ENCODE measurements at places on chromosomes 3 and 15.

DNA sequence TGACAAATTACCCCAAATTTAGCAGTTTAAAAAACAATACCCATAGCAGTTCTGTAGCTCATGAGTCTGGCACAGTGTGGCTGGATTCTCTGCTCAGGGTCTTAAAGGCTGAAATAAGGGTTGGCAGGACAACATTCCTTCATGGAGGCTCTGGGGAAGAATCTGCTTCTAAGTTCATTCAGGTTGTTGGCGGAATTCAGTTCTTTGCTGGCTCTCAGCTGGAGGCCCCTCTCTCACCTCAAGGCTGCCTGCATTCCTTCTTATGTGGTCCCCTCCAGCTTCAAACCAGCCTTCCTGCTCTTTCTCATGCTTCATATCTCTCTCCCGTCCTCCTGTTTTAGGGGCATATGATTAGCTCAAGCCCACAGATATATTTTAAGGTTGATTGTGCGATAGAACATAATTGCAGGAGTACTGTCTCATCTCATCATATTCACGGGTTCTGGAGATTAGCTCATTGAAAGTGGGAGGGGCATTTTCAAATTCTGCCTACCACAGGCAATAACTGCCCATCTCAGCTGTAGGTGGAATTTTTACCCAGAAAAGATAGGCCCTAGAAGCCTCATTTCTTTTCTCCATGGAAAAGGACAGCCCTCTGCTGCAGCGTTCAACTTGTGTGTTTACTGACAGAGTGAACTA, 5.6 kb upstream of the ZBTB47 start:
- H3K4me1 ChIP-seq, result peaks cover 31% of the 10 kb centered on the region
- H3K27ac ChIP-seq, result no peak overlapping the region
- H3K27me3 ChIP-seq, result no peaks in the 10 kb centered on the region
- H3K4me3 ChIP-seq, result no peak overlapping the region
- H3K36me3 ChIP-seq, result peaks cover 48% of the 10 kb centered on the region

DNA sequence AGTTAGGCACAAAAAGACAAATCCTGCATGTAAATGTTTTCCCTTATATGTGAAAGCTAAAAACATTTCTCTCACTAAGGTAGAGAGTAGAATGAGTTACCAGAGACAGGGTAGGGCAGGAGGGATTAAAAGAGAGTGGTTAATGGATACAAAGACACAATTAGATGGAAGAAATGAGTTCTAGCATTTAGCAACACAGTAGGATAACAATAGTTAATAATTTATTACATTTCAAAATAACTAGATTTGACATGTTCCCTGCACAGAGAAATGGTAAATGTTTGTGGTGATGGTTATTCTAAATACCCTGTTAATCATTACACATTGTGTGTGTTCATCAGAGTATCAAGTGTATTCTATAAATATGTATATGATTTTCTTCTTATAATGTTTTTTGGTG, 1400.7 kb downstream of the OTOL1 start:
- no peak overlapping the region for H3K27ac ChIP-seq
- H3K4me3 ChIP-seq, result no peak overlapping the region
- H3K27me3 ChIP-seq, result no peaks in the 10 kb centered on the region
- H3K4me1 ChIP-seq, result no peaks in the 10 kb centered on the region

GRCh38 chr15:68200016-68200861, 4.9 kb downstream of the CALML4 start:
- H3K4me3 ChIP-seq, result no peak overlapping the region
- no peaks in the 10 kb centered on the region for H3K4me1 ChIP-seq
- H3K27me3 ChIP-seq, result no peaks in the 10 kb centered on the region
- DNase-seq, result no peak
- no peak overlapping the region for H3K27ac ChIP-seq
- no peaks in the 10 kb centered on the region for H3K36me3 ChIP-seq

DNA sequence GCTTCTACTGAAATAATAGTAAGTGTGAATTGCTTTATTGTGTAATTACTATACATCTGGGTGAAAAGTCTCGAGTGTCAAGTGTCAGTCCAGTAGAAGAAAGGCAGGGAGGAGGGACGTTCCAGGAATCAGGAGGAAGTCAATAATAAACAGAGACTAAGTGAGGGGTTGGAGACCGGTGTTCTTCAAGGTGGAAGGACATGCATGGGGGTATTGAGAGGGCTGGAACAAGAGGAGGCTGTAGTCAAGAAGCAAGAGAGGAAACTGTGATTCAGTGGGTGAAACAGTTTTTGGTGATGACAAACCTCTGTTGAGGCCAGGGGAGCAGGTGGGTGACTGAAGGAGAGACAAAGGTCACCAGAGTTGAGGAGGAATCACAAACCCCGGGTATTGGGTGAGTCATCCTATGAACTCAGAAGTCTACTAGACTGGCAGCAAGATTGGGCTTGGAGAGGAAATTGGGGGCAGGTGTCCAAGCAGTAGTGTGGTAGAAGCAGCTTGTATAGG, 11.6 kb upstream of the SCAMP5 start:
- H3K27ac ChIP-seq, result no peak overlapping the region
- H3K36me3 ChIP-seq, result no peaks in the 10 kb centered on the region
- no peak overlapping the region for H3K4me3 ChIP-seq
- DNase-seq, result no peak
- H3K27me3 ChIP-seq, result no peaks in the 10 kb centered on the region

DNA sequence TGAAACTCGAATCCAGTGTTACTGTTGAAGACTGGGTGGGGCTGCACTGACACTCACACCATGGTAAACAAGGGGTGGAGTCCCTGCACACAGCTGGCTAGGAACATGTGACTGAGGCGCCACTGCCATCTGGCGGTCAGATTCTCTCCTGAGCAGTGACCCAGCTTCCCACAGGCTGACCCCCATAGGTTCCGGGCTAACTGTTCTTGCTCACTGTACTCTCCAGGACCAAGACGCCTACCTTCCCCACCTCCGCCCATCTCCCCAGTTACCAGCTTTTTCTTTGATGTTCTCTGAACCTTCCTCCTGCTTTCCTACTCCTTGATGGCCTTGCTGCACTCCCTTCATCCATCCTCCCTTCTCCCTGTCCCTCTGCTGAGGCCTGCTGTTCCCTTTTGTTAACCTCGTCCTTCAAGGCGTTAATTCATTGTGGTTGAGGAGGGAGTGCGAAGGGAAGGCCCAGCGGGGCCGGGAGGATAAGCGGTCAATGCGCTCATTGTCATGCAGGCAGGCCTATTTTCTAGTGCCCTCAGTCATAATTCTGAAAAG, 115.2 kb downstream of the ATP8B4 start:
- no peaks in the 10 kb centered on the region for H3K36me3 ChIP-seq
- H3K27me3 ChIP-seq, result no peaks in the 10 kb centered on the region
- no peak overlapping the region for H3K4me3 ChIP-seq
- DNase-seq, result peak; percentile 85
- H3K4me1 ChIP-seq, result peaks cover 5% of the 10 kb centered on the region
- H3K27ac ChIP-seq, result no peak overlapping the region

Data from tibial artery (tissue), 4 donors.